HFFc6 (cell line): ENCODE measurements at places on chromosomes 5 and 9. TPM values are rescaled to one million over a fixed set of nuclear protein-coding genes. Genes with fewer than 3 reads are reported as not detected.

The TMC1 gene
- 0.28 and 0.91 TPM in 2 replicates for total RNA-seq

The WHRN gene
- 3.5 to 3.7 TPM (median 3.6 TPM) in 3 replicates for total RNA-seq

The CCL28 gene
- 0.09 to 0.10 TPM in 2 of 3 replicates, not detected in the other for total RNA-seq

The SLCO6A1 gene
- total RNA-seq, result not detected in 3 replicates

The TLX3 gene
- not detected in 3 replicates for total RNA-seq

The RASEF gene
- 0.03 to 0.07 TPM in 2 of 3 replicates, not detected in the other for total RNA-seq

The SPINK13 gene
- not detected in 3 replicates for total RNA-seq

The C9 gene
- 0.16 to 0.18 TPM (median 0.17 TPM) in 3 replicates for total RNA-seq

The NUDT12 gene
- total RNA-seq, result 5.6 to 9.1 TPM (median 7.6 TPM) in 3 replicates

The AJM1 gene
- total RNA-seq, result 4.8 to 7.9 TPM (median 7.4 TPM) in 3 replicates

- H3K27me3 ChIP-seq, result peaks cover 28% of the 10 kb centered on the region
- H3K36me3 ChIP-seq, result no peaks in the 10 kb centered on the region
- no peak overlapping the region for H3K27ac ChIP-seq
Observed at GRCh38 chr9:97526895-97527575, 25.6 kb downstream of the TMOD1 start.

- peaks cover 12% of the 10 kb centered on the region; the same call in 1 of the 2 replicates for H3K4me1 ChIP-seq
- H3K4me3 ChIP-seq, result no peak overlapping the region
- no peak overlapping the region for H3K27ac ChIP-seq
Observed at GRCh38 chr5:31317665-31318064, 124.2 kb downstream of the CDH6 start.

DNA sequence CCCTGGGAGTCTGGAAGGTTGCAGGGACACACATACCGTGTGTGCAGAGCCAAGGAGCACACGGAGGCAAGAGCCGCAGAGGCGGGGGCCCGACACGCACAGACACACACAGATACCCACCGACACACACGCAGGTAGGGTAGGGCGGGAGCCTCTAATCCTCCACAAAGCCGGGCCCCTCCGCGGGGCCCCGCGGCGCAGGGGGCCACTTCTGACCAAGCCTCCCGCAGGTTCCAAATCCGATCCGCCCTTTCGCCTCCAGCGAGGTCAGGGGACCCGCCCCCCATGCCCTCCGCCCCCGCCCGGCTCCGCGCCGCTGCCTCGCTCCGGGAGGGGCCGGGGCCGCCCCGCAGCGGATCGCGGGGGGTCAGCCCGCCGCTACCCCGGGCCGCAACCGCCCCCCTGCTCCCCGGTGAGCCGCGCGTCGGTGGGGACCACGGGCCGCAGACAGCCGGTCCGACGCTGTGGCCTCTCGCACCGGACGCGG lies 1.4 kb upstream of the LMX1B start:
- peaks cover 50% of the 10 kb centered on the region for H3K27me3 ChIP-seq
- H3K36me3 ChIP-seq, result no peaks in the 10 kb centered on the region
- H3K4me3 ChIP-seq, result no peak overlapping the region
- DNase-seq, result no peak
- H3K4me1 ChIP-seq, result peaks cover 6% of the 10 kb centered on the region; the same call in 1 of the 2 replicates

DNA sequence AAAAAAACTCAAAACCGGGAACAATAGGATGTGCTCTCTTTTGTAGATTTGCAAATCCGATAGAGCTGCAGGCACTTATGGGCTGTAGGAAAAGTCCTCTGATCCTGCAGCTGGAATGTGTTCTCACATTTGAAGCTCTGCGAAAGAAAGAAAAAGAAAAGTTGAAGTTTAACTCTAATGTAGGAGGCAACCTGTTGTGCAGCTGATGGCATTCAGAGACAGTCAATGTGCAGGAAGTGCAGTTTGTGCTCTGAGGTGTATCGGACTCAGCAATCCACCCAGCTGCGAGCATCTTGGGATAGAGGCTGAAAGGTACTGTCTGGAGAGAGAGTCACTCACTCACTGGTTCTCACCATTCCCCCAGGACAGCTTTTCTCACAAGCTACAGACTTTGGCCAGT lies 339.2 kb downstream of the AGTPBP1 start:
- peaks cover 4% of the 10 kb centered on the region; the same call in 1 of the 2 replicates for H3K36me3 ChIP-seq
- H3K4me3 ChIP-seq, result no peak overlapping the region
- no peak for DNase-seq
- no peaks in the 10 kb centered on the region for H3K4me1 ChIP-seq
- H3K27ac ChIP-seq, result no peak overlapping the region
- H3K27me3 ChIP-seq, result no peaks in the 10 kb centered on the region; the same call in 1 of the 2 replicates

DNA sequence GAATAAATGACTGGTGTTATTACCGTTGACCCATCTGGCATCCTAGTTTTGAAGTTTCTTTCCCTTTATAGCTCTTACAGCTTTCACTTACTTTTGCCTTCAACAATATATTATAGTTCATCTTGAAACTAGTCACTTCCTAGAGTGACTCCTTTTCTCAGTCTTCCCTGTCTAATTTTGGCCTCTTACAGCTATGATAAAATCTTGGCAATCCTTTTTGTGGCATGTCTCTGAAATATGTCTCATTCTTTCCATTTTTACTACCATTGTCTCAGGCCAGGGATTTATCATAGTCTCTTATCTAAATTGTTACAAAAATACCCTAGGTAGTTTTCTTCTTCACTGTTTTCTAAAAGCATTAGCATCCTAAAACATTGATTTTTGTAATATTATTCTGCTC lies 621.3 kb upstream of the ZNF608 start:
- peaks cover 6% of the 10 kb centered on the region for H3K4me1 ChIP-seq
- H3K36me3 ChIP-seq, result no peaks in the 10 kb centered on the region
- H3K27me3 ChIP-seq, result peaks cover 1% of the 10 kb centered on the region; the same call in 1 of the 2 replicates
- no peak overlapping the region for H3K27ac ChIP-seq
- no peak overlapping the region for H3K4me3 ChIP-seq
- peak; percentile 6 for DNase-seq

DNA sequence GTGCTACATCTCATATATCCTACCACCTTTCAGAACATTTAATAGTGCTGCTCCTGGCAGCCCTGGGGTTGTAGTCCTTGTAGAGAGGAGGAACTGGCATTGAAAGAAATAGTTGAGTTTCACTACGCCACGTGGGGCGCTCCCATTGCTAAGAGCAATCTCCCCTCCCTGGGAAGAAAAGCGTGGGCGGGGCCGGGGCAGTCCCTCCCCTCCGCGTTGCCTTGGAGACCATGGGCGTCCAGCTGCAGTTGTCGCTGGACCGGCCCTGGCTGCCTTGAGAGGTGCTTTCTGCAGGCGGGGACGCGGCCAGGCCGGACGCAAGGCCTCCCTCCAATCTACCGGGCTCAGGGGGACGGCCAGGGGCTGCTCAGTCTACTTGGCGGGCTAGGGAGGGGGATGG lies 368 bp upstream of the CCDC180 start:
- H3K27me3 ChIP-seq, result no peaks in the 10 kb centered on the region
- DNase-seq, result peak; percentile 44
- H3K36me3 ChIP-seq, result no peaks in the 10 kb centered on the region
- H3K4me1 ChIP-seq, result peaks cover 13% of the 10 kb centered on the region

GRCh38 chr5:19739671-19740070 lies 248.3 kb downstream of the CDH18 start:
- H3K36me3 ChIP-seq, result no peaks in the 10 kb centered on the region
- no peak overlapping the region for H3K27ac ChIP-seq
- H3K27me3 ChIP-seq, result no peaks in the 10 kb centered on the region

DNA sequence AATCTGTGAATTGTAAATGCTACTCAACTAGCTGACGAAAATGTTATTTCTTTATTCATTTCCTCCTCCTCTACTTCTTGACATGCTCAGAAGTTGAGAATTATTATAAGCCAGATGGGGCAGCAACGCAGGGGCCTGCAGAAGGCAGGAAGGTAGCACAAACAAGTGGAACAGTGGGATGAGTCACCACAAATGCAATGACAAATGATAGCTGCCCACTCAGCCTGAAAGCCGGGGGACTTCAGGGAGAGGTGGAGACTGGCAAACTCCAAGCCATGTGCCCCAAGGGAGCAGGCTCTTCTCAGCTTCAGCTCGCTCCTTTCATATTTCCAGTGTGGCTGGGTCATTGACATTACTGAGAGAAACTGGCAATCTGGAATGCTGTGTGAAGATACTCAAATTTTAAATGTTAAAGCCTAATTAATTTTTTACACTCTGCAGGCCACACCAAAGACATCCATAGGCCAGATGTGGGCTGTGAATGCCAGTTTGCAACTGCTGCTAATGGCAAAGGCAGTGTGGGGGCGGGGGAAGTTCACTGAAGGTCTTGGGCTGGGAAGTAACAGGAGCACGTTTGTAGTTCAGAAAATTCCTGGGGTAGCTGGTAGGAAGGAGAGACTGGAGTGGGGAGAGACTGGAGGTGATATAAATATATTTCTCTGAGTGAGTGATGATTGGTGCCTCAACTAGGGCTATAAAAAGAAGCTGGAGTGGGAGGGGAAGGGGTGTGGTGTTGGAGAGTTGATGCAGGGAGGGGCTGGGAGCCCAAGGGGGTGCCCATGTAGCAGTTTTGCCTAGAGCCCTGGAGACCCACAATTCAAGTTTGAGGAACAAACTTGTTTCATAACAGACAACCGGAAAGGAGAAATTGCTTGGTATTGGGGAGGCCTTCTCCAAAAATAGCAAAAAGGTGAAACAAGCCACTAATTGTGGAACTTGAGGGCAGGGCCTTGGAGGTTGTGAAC lies 20.8 kb upstream of the ADRB2 start:
- H3K4me3 ChIP-seq, result no peak overlapping the region
- no peak for DNase-seq
- no peaks in the 10 kb centered on the region for H3K36me3 ChIP-seq
- no peaks in the 10 kb centered on the region; the same call in 1 of the 2 replicates for H3K27me3 ChIP-seq

- H3K4me1 ChIP-seq, result 0 out of 2 replicates have a peak, but pooled peaks cover 4% of the 10 kb centered on the region
- H3K27me3 ChIP-seq, result no peaks in the 10 kb centered on the region; the same call in 1 of the 2 replicates
- H3K36me3 ChIP-seq, result no peaks in the 10 kb centered on the region
- DNase-seq, result no peak
Observed at GRCh38 chr5:21810737-21811316, 1042.3 kb downstream of the CDH12 start.

DNA sequence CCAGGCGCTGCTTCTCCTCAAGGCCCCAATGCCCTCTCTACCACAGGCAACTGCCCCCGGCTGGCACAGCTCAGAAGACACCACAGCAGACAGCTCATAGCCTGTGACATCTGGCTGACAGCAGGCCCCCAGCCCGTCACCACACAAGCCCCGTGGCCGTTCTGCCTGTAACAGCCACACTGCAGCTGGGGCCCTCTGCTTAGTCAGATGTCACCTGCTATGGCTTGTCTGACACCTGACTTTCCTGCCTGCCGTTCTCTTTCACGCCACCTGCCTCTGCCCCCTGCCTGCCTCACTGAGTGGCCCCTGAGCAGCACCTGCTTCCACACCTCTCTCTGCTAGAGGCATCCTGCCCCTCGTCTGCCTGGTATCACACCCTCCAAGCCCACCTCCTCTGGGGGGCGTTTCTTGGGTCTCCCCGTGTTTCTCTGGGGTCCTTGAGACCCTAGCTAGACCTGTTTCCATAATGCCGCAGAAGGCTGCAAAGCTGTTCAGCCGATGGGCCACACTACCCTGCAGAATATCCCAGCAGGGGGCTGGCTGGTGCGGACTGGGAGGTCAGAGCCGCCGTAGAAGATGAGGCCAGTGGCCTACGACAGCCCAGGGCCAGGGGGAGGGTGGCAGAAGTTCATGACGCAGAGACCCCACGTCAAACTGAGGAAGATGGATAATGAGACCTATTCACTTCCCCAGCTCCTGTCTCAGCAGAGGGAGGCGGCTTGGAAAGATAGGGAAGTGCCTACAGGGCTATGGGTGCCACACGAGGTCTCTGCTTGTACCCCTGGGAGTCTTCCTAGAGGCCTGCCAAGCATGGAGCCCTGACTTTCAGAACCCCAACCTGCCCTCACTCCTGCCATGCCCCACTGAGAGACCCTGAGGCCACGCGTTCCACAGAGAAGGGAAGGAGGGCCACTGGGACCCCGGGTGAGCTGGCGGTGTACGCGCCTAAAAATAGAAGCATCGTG lies 95.1 kb downstream of the ZNF354C start:
- H3K4me1 ChIP-seq, result no peaks in the 10 kb centered on the region
- H3K27me3 ChIP-seq, result peaks cover 10% of the 10 kb centered on the region; the same call in 1 of the 2 replicates
- DNase-seq, result no peak
- peaks cover 10% of the 10 kb centered on the region for H3K36me3 ChIP-seq

- peaks cover 26% of the 10 kb centered on the region for H3K4me1 ChIP-seq
- peak; percentile 32 for DNase-seq
- no peaks in the 10 kb centered on the region for H3K36me3 ChIP-seq
- H3K27me3 ChIP-seq, result peaks cover 1% of the 10 kb centered on the region
- H3K27ac ChIP-seq, result peak overlapping the region; percentile 27
Observed at GRCh38 chr5:78972654-78973428, 12.3 kb downstream of the ARSB start.

- H3K4me1 ChIP-seq, result no peaks in the 10 kb centered on the region
- H3K4me3 ChIP-seq, result no peak overlapping the region
- no peaks in the 10 kb centered on the region for H3K27me3 ChIP-seq
Observed at GRCh38 chr5:815449-815848, 30.9 kb upstream of the ZDHHC11B start.

DNA sequence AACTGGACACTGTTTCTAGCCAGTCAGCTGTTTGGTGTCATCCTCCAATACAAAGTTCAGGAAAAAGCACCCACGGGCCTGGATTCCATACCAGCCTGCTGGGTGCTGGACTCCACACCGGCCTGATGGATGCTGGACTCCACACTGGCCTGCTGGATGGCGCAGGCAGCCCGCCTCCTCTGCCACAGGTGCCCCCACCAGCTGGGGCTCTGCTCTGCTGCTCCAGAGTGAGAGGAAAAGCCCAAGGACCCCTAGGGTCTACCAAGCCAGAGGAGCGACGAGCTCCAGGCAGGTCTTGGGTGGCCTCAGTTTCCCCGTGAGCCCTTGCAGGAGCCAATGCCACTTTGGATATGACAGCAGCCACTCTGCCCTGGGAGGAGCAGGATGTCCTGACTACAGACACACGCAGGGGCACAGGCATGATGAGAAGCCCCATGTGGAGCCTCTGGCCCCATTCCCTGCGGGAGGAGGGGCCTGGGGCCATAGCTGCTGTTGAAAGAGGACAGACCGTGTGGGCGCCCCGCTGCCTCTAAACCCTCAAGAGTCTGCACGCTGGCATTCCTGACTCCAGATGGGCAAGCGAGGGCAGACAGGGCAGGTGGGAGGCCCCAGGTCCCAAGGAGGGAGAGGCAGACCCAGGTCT lies 141.6 kb downstream of the OLFM1 start:
- H3K27me3 ChIP-seq, result peaks cover 2% of the 10 kb centered on the region
- H3K27ac ChIP-seq, result no peak overlapping the region
- no peak overlapping the region for H3K4me3 ChIP-seq
- H3K36me3 ChIP-seq, result no peaks in the 10 kb centered on the region

- no peaks in the 10 kb centered on the region; the same call in 1 of the 2 replicates for H3K27me3 ChIP-seq
- H3K36me3 ChIP-seq, result no peaks in the 10 kb centered on the region
- H3K4me1 ChIP-seq, result no peaks in the 10 kb centered on the region
- DNase-seq, result no peak
- H3K4me3 ChIP-seq, result no peak overlapping the region
Observed at GRCh38 chr5:143118222-143118621, 285.3 kb downstream of the NR3C1 start.

GRCh38 chr9:20280330-20280729 lies 342.0 kb downstream of the MLLT3 start:
- H3K4me3 ChIP-seq, result no peak overlapping the region
- no peaks in the 10 kb centered on the region; the same call in none of the 2 replicates for H3K27me3 ChIP-seq
- no peaks in the 10 kb centered on the region for H3K4me1 ChIP-seq
- no peaks in the 10 kb centered on the region for H3K36me3 ChIP-seq

GRCh38 chr5:174581479-174581878 lies 142.9 kb upstream of the MSX2 start:
- no peaks in the 10 kb centered on the region for H3K4me1 ChIP-seq
- H3K27ac ChIP-seq, result no peak overlapping the region
- no peak overlapping the region for H3K4me3 ChIP-seq
- no peaks in the 10 kb centered on the region for H3K27me3 ChIP-seq

- H3K27ac ChIP-seq, result peak overlapping the region; percentile 86
- H3K27me3 ChIP-seq, result no peaks in the 10 kb centered on the region
- H3K36me3 ChIP-seq, result peaks cover 27% of the 10 kb centered on the region
- H3K4me3 ChIP-seq, result peak overlapping the region; percentile 71
- peak; percentile 75 for DNase-seq
Observed at GRCh38 chr5:120615967-120616645, 152.0 kb downstream of the PRR16 start.
